ENCODE measurements at places on chromosomes 4 and X. TPM values are rescaled to one million over a fixed set of nuclear protein-coding genes. Genes with fewer than 3 reads are reported as not detected.

GPR50 gene
- not detected for total RNA-seq

ADGRG4 gene
- 0.03 TPM for total RNA-seq

SPANXA1 gene
- not detected for total RNA-seq

INTU gene
- total RNA-seq: 5.3 TPM

SHROOM3 gene
- total RNA-seq: 6.0 TPM

PGAM4 gene
- total RNA-seq: not detected

G6PD gene
- total RNA-seq: 36.0 TPM

PRDM5 gene
- 8.2 TPM for total RNA-seq

ATP8A1 gene
- 22.3 TPM for total RNA-seq

KDR gene
- total RNA-seq: 38.7 TPM

BMP15 gene
- total RNA-seq: not detected

RNF175 gene
- total RNA-seq: 5.9 TPM

FRMD7 gene
- not detected for total RNA-seq

MAGEA2 gene
- not detected for total RNA-seq

IDS gene
- total RNA-seq: 65.9 TPM

TEX13B gene
- not detected for total RNA-seq

MMGT1 gene
- total RNA-seq: 22.7 TPM

CXorf49B gene
- not detected for total RNA-seq

VCX gene
- not detected for total RNA-seq

DCAF8L2 gene
- total RNA-seq: not detected

FMR1NB gene
- total RNA-seq: not detected

HSFX1 gene
- 2.3 TPM for total RNA-seq

HSD17B11 gene
- total RNA-seq: 24.1 TPM

NOX1 gene
- total RNA-seq: not detected

MAOB gene
- 69.7 TPM for total RNA-seq

HSPA4L gene
- 9.5 TPM for total RNA-seq

RTL3 gene
- total RNA-seq: 0.15 TPM

NKAP gene
- 6.8 TPM for total RNA-seq

TTC29 gene
- 0.18 TPM for total RNA-seq

ANKRD50 gene
- total RNA-seq: 6.8 TPM

H2BW2 gene
- not detected for total RNA-seq

FGG gene
- 0.24 TPM for total RNA-seq

RPS6KA6 gene
- total RNA-seq: 2.1 TPM
